AG04449 (cell line): ENCODE measurements at places on chromosomes 2 and 18.

- no peak for DNase-seq
These were observed 24.7 kb downstream of the MDH1 start for GRCh38 chr2:63613391-63613901.

DNA sequence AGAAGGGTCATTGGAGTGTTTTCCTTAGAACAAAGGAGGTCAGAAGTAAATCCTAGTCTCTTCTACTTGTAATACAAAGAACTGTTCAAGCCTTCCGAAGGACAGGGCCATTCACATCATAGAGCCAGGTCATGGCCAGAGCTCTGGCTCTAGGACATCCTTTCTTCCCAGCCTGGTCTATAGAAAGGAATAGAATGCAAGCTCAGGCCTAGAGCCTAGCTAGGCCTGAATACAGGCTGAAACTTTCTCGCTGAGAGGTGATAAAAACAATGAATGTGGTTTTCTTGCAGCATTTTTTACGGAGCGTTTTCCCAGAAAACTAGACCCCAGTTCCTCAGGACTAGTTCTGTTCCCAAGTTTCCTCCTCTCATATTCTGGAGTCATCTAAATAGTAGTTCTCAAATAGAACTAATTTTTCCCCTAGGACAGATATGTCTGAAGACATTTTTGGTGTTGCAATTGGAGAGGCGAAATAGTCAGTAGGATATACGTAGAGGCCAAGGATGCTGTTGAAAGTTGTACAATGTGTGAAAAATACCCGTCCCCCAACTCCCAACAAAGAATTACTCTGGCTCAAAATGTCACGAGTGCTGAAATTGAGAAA lies 6.8 kb downstream of the UGT1A6 start:
- no peak for DNase-seq

DNA sequence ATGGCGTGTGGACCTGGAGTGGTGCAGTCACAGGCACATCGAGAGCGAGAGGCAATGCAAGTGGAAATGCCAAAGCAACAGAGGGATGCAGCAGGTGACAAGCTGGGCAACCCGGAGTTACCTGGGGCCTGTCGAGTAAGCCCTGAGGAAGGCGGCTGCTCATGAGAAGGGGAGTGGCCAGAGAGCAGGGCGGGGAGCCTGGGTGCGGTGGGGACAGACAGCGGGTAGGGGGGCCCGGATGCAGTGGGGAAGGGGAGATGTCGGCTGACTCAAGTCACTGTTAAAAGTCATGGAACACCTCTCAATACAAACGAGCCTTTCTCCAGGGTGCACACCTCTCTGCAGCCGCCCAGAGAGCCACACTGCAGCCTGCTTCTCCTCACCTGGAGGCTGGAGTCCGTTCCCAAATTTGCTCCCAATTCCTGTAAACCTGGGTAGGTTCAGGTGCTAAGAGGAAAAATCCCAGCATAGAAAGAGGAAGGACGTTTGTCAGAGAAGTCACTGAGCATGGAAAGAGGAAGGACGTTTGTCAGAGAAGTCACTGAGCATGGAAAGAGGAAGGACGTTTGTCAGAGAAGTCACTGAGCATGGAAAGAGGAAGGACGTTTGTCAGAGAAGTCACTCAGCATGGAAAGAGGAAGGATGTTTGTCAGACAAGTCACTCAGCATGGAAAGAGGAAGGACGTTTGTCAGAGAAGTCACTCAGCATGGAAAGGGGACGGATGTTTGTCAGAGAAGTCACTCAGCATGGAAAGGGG lies 71.7 kb upstream of the TWIST2 start:
- DNase-seq: no peak

- DNase-seq: no peak
These were observed 823 bp upstream of the RNU2-63P start for GRCh38 chr2:88016960-88017779.

GRCh38 chr18:68053290-68053689 lies 536.8 kb upstream of the DSEL start:
- no peak for DNase-seq

GRCh38 chr2:3666613-3666975 lies 8.6 kb downstream of the ALLC start:
- no peak for DNase-seq

DNA sequence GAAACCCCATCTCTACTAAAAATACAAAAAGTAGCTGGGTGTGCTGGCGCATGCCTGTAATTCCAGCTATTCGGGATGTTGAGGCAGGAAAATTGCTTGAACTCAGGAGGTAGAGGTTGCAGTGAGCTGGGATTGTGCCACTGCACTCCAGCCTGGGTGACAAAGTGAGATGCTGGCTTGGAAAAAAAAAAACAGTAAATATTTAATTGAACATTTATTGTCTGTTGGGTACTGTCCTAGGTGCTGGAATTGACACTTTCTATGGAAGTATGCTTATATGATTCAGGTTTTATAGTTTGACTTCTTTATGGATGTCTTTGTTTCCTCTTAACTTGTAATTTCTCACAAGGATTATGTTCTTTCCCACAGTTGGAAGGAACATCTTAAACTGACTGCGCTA lies 633.1 kb upstream of the SETBP1 start:
- DNase-seq: no peak

DNA sequence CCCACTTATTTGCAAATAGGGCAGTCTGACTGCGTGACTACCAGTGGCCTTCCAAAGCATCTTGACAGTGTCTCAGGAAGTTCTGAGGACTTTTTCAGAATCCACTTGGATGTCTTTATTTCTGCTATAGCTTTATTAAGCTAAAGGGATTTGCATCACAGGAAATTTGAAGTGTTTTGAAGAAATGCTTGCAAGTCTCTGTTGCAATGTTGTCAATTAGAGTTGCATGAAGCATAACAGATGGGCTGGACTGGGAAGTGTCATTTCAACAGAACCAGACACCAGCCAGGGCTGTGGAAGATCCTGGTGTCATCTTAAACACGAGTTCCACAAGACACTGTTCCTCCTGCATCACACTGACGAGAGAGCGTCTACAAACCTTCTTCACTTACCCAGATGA lies 224.5 kb downstream of the EN1 start:
- DNase-seq: no peak

GRCh38 chr18:55097456-55098170 lies 138.4 kb upstream of the CCDC68 start:
- DNase-seq: no peak

DNA sequence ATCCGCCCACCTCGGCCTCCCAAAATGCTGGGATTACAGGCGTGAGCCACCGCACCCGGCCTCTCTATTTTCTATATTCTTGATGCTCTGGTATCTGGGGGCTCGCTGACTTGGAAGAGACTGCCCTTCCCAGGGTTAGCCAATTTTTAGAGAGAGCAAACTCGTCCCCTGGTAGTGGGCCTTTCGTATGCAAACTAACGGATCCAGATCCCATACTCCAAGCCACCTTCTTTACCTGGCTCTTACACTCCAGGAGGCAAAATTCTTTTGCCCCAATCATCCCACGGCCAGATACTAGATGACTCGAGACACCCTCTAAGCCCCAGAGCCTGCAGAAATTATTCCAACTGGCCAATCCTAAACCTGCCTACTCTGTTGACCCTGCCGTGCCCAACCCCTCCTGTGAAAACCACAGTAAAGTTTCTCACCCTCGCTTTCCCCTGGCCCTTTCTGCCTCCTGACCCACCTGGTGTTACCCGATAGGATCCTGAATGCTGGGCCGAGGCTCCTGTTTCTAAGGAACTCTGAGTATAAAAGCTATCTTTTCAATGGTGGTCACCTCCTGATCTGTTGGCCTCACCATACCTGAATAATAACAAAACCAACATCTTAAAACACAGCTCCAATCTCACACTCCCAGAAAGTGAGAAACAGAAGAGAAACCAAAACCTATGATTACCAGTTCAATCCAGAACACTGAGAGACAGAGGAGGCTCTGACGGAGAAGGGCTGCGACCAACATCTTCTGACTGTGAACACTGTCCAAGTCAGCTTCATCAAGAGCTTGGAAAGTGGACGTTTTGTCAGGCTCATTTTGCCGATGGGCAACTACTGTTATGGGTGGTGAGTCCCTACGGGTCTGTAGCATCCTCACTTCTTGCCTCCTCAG lies 57.6 kb upstream of the ZNF532 start:
- DNase-seq: no peak

GRCh38 chr18:3281456-3282400 lies 19.8 kb downstream of the MYL12B start:
- DNase-seq: no peak

DNA sequence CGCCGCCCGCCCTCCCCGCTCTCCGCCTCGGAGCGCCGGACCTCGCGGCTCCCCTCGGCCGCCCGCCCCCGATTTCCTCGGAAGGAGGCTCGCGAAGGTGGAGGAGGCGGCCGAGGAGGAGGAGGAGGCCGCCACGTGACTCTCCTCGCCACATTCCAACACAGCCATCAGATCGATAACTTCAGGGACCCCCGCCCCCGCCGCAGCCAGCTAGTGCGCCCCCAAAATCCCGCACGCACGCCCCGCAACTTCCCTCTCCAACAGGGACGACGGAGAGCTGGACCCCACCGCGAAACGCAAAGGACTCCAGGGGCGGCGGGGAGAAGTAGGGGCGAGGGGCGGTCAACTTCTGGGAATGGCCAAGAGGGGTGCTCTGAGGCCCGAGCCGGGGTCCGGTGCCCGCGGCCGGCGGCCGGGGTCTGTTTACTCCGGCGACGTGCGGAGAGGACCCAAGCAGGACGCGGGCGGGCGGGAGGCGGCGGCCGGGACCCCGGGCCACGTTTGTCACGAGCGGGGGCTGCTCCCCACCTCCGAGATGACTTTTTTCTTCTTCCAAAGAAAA lies 2.0 kb downstream of the ZNF521 start:
- DNase-seq: no peak

- DNase-seq: no peak
These were observed 60.5 kb downstream of the NCAPH start for GRCh38 chr2:96396095-96396494.

DNA sequence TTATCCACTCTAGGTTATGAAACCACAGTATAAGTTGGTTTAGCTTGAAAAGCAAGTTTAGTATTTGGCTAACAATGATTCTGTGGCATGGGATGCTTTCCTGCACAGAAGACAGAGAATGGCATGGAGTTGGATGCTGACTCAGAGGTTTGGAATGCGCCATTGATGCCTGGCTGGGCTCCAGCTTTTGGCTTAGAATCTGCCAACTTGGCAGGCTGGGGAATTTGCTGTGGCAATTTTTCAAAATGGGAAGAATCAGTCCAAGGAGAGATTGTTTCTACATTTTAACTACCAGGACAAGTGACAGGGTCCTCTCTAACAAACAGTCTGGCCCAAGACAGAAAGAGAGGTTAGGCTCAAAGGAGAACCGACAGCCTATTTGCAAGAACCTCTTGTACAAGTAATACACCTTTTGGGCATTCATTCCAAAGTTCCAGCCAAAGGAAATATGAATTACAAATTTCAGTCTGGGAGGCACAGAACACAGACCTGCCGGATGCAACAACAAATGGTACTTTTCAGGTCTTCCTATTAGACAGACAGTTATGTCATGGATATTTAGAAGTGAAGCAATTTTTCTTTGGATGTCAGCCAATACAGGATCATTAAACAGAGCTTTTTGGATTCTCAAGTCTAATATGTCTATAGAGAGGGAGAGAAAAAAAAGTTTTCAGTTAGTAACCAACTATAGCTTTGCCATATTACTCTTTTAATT lies 1027.7 kb downstream of the TMEM182 start:
- DNase-seq: no peak

DNA sequence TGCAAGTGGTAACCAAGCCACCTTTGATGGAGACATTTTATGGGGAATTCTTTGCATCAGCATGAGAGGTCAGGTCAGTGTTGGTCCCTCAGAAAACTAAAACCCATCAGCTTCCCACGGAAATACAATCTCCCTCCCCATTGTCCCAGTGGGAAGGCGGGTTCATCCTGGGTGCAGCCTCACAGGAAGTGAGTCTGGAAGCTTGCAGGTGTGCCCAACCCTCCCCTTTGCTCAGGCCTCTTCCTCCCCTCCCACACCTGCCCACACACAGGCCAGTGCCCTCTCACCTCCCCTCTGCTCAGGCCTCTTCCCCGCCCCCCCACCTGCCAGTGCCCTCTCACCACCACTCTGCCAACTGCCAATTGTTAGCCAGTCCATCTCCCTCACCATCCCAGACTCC lies 166.8 kb upstream of the RAB6C start:
- no peak for DNase-seq

DNA sequence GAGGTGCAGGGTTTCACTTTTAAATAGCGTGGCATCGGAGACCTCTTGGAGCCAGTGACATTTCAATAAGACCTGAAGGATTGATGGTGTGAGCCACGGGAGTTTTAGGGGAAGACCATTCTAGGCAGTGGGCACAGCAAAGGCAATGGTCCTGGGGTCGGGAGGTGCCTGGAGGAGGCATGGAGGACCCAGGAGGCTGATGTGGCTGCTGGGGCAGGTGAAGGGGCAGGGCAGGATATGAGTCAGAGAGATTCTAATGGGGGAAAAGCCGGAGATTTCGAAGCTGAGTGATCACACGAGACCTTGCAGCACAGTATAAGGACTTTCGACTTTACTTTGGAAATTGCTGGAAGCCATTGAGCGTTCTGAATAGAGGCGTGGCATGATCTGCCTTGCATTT lies 79.6 kb upstream of the KCNE4 start:
- DNase-seq: no peak

DNA sequence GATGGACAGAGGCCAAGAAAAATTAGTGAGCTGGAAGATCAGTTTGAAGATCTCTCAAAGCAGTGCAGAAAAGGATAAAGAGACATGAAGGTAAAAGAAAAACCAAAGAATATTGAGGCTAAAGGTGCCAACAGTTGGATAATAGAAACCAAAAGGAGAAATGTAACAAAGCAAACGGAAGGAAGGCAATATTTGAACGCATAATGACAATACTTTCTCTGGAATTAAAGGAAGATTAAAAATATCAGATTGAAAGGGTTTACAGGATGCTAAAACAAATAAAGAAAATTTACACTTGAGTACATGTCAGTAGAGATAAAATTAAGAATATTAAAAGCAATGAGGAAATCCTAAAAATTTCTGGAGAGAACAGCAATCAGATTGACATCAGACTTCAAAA lies 125.9 kb upstream of the SEC11C start:
- no peak for DNase-seq

- DNase-seq: no peak
These were observed 2.2 kb downstream of the NXPH2 start for GRCh38 chr2:138777996-138778395.

GRCh38 chr2:15547115-15547876 lies 13.8 kb downstream of the NBAS start:
- no peak for DNase-seq

- DNase-seq: no peak
These were observed 62.7 kb downstream of the CLHC1 start for GRCh38 chr2:55169359-55169758.

DNA sequence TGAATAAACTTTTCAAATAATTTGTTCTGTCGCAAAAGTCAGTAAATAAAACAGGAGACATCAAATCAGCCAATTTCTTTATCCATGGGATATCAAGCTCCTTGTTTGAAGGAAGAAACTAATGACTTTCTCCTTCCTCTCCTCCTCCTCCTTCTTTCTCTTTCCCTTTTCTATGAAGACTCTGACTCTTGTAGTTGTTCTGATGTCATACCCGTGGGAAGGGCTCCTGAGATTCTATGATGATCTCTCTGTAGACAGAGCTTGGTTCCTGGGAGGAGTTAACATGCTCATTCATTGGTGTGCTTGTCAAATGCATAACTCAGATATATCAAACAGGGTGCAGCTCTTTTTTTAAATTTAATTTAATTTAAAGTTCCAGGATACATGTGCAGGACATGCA lies 118.7 kb upstream of the KCTD1 start:
- no peak for DNase-seq
